ENCODE measurements at places on chromosomes 4 and X. TPM values are rescaled to one million over a fixed set of nuclear protein-coding genes. Genes with fewer than 3 reads are reported as not detected.

DNA sequence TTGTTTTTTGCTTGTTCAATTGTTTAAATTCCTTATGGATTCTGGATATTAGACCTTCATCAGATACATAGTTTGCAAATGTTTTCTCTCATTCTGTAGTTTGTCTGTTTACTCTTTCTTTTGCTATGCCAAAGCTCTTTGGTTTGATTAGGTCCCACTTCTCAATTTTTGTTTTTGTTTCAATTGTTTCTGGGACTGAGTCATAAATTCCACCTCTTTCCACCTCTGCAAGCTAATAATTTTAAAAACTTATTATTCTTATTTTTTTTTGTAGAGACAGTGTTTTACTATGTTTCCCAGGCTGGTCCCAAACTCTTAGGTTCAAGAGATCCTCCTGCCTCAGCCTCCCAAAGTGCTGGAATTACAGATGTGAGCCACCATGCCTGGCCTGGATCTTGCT, 226.8 kb upstream of the GPRIN3 start:
- H3K27me3 ChIP-seq: no peaks in the 10 kb centered on the region
- no peak for DNase-seq
- H3K27ac ChIP-seq: no peak overlapping the region
- H3K4me1 ChIP-seq: no peaks in the 10 kb centered on the region

- no peaks in the 10 kb centered on the region for H3K27me3 ChIP-seq
- H3K4me1 ChIP-seq: no peaks in the 10 kb centered on the region
- no peak overlapping the region for H3K4me3 ChIP-seq
These were observed 18.8 kb upstream of the RPL34 start for GRCh38 chr4:108601532-108601931.

GRCh38 chr4:164821711-164822110, 55.3 kb upstream of the APELA start:
- H3K27me3 ChIP-seq: no peaks in the 10 kb centered on the region
- H3K36me3 ChIP-seq: no peaks in the 10 kb centered on the region
- peak overlapping the region; percentile 18 for H3K27ac ChIP-seq
- no peak overlapping the region for H3K4me3 ChIP-seq

- H3K4me1 ChIP-seq: no peaks in the 10 kb centered on the region
- H3K27ac ChIP-seq: no peak overlapping the region
- no peak overlapping the region for H3K4me3 ChIP-seq
- no peaks in the 10 kb centered on the region for H3K36me3 ChIP-seq
These were observed 134.0 kb downstream of the ARHGAP10 start for GRCh38 chr4:147865926-147866325.

DNA sequence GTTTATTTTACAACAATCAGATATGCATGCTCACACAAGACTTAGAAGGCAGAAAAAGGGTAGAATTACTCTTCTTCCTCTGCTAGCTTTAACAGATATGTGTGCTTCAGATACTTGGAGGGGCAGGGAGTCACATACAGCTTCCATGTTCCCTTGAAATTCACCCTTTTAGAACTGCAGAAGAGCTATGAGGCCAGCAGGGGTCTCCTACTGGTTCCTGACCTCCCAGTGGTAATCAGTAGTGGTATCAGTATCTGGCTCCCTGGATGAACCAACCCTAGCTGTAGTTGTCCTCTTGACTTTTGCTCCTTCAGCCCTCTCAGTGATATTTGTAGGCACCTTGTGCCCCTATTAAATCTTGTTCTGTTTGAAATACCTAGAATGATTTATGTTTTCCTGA, 81.5 kb downstream of the RCHY1 start:
- no peaks in the 10 kb centered on the region for H3K27me3 ChIP-seq
- H3K36me3 ChIP-seq: no peaks in the 10 kb centered on the region
- no peaks in the 10 kb centered on the region for H3K4me1 ChIP-seq
- peak; percentile 31 for DNase-seq
- no peak overlapping the region for H3K4me3 ChIP-seq
- H3K27ac ChIP-seq: no peak overlapping the region

- no peaks in the 10 kb centered on the region for H3K27me3 ChIP-seq
- H3K4me1 ChIP-seq: no peaks in the 10 kb centered on the region
- no peak overlapping the region for H3K4me3 ChIP-seq
- no peak overlapping the region for H3K27ac ChIP-seq
- DNase-seq: no peak
These were observed 162.5 kb upstream of the AFF2 start for GRCh38 chrX:148337873-148338272.

The GPR82 gene
- total RNA-seq: not detected

The CCKAR gene
- total RNA-seq: not detected

The CHST7 gene
- 5.6 TPM for total RNA-seq
